ENCODE measurements at places on chromosomes 1 and 21.
A peak's percentile ranks its signal among the peaks of the same experiment; 100 is the strongest.

DNA sequence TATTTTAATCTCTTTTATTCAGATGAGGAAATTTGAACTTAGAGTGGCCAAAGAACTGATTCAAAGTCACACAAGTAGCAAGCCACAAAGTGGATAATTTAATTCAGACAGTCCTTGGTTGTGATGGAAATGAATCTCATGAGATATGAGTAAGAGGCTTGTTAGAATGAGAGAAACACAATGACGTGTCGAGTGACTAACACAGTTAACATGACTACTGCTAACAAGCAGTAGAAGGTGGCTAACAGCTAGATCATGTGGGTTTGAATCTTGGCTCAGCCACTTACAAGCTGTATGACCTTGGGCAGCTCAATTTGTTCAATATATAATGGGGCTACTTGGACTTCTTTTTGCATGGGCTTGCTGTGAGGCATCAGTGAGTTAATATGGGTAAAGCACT lies 104.5 kb upstream of the LMO4 start:
- DNase-seq = peak; percentile 99

DNA sequence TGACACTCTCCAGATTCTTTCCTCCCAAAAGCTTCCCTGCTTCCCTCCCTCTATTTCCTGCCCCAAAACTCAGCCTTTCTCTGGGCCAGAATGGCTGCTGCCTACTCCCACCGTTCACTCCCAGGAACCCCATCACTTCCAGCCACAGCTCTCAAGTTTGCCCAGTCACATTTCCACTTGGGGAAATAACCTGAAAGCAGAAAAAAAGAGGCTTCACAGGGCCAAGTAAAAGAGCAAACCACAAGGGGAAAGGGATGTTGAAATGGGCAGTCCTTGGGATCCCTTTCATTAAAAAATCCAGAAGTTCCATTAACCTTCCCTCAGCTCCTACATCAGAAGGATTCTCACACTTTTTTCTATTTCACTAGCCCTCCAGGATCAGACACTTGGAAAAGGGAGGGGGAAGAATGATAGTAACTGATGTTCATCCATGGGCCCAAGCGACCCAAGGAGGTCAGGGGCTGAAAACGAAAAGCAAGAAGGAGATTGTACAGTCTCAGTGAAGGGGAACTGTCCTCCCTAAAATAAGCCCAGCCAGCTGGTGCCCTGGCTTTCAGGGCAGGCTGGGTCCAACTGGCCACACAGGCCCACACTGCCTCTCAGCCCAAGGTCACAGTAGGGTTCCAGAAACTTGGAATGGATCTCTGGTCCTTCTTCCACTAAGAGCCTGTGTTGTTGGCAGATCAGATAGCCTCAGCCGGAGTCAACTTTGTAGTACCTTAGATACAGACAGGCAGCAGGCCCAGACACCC lies 49.7 kb downstream of the DMAP1 start:
- DNase-seq = no peak

DNA sequence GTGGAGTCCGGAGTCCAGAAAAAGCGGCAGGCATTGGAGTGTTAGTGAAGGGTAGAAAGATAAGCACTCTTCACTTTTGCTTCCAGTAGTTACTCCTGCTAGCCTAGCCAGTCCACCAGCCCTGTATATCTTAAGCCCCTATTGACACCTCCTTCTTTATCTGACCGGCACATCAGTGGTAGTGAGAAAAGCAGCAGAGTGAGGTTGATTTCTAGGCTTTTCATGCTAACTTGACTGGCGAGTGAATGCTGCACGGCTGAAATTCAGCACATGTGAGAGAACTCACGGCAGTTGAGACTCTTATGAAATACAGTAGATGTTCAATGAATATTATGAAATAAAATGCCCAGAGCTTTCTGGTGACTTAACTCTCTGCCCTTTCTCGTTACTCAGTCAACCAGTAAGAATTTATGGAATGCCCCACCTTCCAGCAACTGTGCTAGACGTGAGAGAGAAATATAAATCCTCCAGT lies 128.2 kb downstream of the CACHD1 start:
- DNase-seq = peak; percentile 60

DNA sequence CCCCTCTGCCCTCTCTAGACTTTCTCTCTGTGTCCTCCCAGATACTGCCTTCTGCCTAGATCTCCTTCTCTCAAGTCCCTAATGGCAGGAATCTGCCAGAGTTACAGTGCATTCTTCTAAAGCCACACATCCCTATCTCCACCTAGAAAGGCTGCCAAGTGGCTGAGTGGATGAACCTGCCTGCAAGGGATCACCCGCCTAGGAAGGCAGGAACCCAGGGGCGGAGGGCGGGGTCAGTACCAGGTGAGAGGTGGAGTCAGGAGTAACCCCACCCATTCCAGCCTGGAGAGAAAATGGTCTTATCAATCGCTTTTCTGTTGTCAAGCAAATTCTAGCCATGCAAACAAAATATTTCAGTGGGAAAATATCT lies 60.8 kb downstream of the BCAR3 start:
- DNase-seq = no peak

GRCh38 chr1:18686540-18686939 lies 55.9 kb downstream of the PAX7 start:
- DNase-seq = no peak
